ENCODE measurements at places on chromosomes 1 and 21. TPM values are rescaled to one million over a fixed set of nuclear protein-coding genes. Genes with fewer than 3 reads are reported as not detected.
A peak's percentile ranks its signal among the peaks of the same experiment; 100 is the strongest.

GRCh38 chr1:1857096-1857703, 33.7 kb downstream of the GNB1 start:
- peaks cover 2% of the 10 kb centered on the region for H3K36me3 ChIP-seq
- no peak for DNase-seq
- H3K4me1 ChIP-seq = peaks cover 28% of the 10 kb centered on the region

DNA sequence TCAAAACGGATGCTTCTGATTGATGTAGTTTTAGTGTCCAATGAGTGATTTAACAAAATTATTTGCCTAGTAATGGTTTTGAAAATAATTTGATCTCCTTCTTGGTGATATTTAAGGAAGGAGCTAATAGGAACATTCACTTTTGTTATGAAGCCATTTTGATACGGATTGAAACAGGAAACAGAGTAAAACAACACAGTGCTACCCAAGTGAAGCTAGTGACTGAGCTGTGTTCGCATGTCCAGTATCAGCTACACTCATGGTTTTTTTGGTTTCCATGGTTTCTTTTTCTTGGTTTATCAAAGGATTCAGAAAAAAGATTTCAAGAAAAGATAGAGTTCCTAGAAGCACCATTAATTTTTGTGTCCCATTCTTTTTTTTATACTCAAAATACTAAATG, 40.1 kb upstream of the PLEKHO1 start:
- H3K27ac ChIP-seq = peak overlapping the region; percentile 18
- H3K4me3 ChIP-seq = no peak overlapping the region
- DNase-seq = no peak
- H3K36me3 ChIP-seq = no peaks in the 10 kb centered on the region

GRCh38 chr1:165265196-165265838, 91.2 kb downstream of the LMX1A start:
- no peak overlapping the region for H3K27ac ChIP-seq
- no peaks in the 10 kb centered on the region for H3K4me1 ChIP-seq

DNA sequence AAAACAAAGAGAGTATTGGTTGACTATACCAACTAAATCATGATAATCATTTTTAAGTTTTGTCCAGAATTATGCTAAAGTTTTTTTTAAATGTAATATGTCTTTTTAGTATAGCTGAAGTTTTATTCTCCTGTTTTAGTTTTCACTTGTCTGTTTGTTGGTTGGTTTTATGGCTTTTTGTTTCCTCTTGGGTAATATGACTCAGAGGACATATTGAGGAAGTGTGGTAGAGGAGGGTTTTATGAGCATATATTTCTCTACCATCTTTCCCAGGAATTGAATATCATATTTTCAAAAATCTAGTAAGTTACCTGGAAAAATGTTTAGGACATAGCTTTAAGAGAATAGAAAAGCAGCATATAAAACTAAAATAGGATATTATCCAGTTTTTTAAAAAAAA, 68.6 kb upstream of the MCOLN3 start:
- H3K36me3 ChIP-seq = no peaks in the 10 kb centered on the region
- H3K27me3 ChIP-seq = peaks cover 5% of the 10 kb centered on the region
- H3K4me3 ChIP-seq = no peak overlapping the region
- DNase-seq = no peak
- no peaks in the 10 kb centered on the region for H3K4me1 ChIP-seq

DNA sequence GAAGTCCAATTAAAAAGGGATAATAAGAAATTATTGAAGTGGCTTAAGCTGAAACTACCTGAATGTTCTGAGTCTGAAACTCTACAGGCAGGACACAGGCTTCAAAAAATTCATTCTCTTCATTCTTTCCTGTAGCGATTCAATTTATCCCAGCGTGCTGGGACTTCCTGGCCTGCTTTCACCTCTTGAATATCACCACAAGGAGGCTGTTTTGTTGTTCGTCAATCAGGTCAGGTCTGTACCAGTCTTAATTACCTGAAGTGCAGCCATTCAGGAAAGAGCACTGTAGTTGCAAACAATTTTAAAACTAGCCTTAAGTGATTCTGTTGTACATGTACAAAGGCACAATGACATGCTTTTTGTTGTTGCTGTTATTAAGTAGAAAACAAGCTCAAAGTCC, 38.4 kb downstream of the FYB2 start:
- DNase-seq = no peak
- H3K27ac ChIP-seq = no peak overlapping the region
- no peaks in the 10 kb centered on the region for H3K4me1 ChIP-seq
- no peaks in the 10 kb centered on the region for H3K36me3 ChIP-seq

- no peak overlapping the region for H3K4me3 ChIP-seq
- no peaks in the 10 kb centered on the region for H3K36me3 ChIP-seq
- peaks cover 9% of the 10 kb centered on the region for H3K4me1 ChIP-seq
- no peaks in the 10 kb centered on the region for H3K27me3 ChIP-seq
- DNase-seq = no peak
- no peak overlapping the region for H3K27ac ChIP-seq
Observed at GRCh38 chr1:52424813-52425212, 20.4 kb downstream of the PRPF38A start.

DNA sequence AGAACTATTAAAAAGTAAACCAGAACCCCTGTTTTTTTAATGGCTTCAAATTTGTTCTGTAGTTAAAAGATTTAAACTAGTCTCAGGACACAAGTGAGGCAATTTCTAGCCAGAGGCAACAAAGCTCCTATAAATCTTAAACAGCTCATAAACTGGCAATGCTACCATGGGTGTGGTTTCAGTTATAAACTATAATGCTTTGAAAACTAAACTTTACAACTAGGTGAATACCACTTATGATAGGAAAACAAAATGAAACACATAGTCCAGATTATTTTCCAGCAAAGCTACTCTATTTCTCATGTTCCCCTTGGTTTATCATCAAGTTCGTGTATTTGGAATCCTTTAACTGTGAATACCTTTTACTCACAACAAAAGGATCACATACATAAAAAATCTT, 282.5 kb downstream of the VAV3 start:
- H3K4me1 ChIP-seq = no peaks in the 10 kb centered on the region
- H3K27ac ChIP-seq = no peak overlapping the region
- no peaks in the 10 kb centered on the region for H3K27me3 ChIP-seq

GRCh38 chr1:60234776-60235175, 161.2 kb upstream of the C1orf87 start:
- H3K4me1 ChIP-seq = peaks cover 6% of the 10 kb centered on the region
- H3K27me3 ChIP-seq = no peaks in the 10 kb centered on the region
- no peak overlapping the region for H3K4me3 ChIP-seq
- H3K36me3 ChIP-seq = no peaks in the 10 kb centered on the region
- H3K27ac ChIP-seq = no peak overlapping the region

DNA sequence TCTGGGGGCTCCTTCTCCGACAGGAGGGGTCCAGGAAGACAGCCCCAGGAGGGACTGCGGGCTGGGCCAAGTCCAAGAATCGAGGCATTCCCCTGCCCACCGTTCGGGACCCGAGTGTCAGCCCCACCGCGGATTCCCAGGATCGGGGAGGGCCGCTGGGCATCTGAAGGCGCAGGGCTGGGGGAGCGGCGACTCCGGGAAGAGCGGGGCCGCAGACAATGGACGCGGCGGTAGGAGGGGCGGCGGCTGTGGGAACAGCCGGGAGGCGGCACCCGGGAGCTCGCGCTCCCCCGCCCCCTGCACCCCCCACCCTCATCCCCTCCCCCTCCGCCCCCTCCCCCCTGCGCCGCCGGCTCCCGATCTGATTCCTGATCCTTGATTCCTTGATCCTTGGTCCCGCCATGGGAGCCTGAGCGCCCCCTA, at the start of gene VANGL2:
Gene VANGL2 (plus strand): TSS at position 342 of the 423 bp plus-strand sequence. CDS start 15,274 bp downstream, outside the sequence.
- H3K27ac ChIP-seq = no peak within 1 kb of the TSS
- no peak within 1 kb of the TSS for H3K4me3 ChIP-seq
- H3K36me3 ChIP-seq = no peaks in the 10 kb centered on the region
- H3K4me1 ChIP-seq = peaks cover 13% of the 10 kb centered on the region
- peaks cover 87% of the 10 kb centered on the region for H3K27me3 ChIP-seq
- no peak for DNase-seq

DNA sequence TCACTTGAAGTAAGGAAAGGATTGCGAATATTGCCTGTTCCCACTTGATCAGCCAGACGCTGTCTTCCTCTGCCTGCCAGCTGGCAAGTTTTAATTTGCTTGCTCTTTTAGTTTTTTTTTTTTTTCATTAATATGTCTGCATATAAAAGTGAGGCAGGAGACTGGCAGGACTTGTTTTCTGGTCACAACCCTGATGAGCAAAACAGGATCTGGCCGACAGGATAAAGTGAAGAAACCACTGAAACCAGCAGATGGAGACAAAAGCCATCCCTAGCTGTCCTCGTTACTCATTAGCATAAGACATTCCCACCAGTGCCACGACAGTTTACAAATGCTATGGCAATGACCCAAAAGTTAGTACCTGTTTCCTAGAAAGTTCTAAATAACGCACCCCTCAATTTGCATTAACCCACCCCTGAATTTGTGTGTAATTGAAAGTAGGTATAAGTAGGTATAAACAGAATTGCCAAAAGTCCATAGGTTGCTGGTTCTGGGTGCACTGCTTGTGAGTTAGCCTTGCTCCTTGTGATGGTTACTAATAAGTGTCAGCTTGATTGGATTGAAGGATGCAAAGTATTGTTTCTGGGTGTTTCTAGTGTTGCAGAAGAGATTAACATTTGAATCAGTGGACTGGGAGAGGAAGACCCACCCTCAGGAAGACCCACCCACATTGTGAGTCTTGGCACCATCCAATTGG, 60.8 kb downstream of the ZNF684 start:
- DNase-seq = peak; percentile 47
- no peaks in the 10 kb centered on the region for H3K36me3 ChIP-seq
- no peak overlapping the region for H3K27ac ChIP-seq
- no peaks in the 10 kb centered on the region for H3K4me1 ChIP-seq
- peaks cover 4% of the 10 kb centered on the region for H3K27me3 ChIP-seq

DNA sequence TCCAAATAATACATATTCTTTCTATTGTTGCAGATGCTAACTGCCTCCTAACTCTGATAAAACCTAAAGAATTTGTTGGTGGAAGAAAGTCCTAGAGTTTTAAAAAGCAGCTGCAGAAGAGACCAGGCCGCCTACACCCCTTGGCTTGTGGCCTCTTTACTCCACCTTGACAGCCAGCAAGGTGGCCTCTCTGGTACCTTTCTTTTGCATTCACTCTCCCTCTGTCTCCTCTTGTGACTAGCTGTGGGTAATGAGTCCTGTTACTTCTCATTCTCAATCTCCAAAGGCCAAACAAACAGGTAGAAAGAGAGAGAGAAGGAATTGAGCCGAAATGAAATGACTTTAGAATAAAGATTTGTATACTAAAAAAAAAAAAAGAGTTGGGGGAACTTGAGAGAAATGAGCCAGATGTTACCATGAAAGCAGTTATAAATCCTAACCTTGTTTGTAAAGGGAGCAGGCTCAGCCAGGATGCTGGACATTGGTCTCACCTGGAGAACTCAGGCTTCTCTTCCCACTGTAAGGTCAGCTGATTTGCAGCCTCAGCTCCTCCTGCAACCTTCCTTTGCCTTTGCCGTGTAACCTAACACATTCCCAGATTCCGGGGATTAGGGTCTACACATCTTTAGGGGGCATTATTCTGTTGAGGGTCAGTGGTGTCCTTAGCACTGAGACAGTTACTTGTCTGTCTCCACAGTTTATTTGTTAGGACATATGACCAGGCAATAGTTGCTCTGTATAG, 164.1 kb upstream of the IRF2BP2 start:
- no peak overlapping the region for H3K27ac ChIP-seq
- H3K4me3 ChIP-seq = no peak overlapping the region
- no peaks in the 10 kb centered on the region for H3K36me3 ChIP-seq
- DNase-seq = no peak

DNA sequence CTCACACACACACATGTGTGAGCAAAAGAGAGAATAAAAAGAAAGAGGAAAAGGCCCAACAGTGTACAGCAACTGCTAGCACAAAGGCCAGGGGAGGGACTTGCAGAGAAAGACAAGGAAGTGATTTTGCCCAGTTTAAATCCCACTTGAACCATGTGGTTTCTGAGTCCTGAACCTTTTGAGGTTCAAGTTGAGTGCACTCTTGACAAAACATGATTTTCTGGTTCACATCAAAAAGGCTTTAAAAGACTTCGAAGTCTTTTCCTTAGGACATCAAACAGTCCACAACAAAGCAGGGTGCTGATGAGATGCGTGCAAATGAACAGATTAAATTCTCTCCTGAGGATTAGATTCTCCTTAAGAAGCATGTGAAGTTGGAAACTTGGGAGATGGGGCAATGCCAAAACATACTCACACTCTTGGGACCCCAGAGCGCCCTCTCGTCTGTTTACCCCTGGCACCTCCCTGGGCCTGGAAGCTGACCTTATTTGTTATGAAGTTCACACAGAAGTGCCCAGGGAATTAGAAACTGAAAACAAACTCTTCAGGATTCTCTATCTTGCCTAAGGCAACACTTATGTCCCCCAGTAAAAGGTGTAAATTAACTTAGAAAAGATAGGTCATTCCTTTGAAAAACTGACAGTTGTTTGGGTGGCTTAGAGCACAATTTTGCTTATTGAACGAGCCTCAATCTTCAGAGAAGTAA, 31.5 kb downstream of the RNF220 start:
- H3K27ac ChIP-seq = no peak overlapping the region
- peaks cover 7% of the 10 kb centered on the region for H3K4me1 ChIP-seq
- DNase-seq = no peak
- H3K4me3 ChIP-seq = no peak overlapping the region

- H3K36me3 ChIP-seq = no peaks in the 10 kb centered on the region
Observed at GRCh38 chr1:57102561-57103326, 136.9 kb upstream of the C8B start.

The HCRTR1 gene
- 1.5 TPM for polyA plus RNA-seq

Data from endothelial cell of umbilical vein (primary cell).